Stimulated activated CD4-positive, alpha-beta T cell treated with anti-CD3 and anti-CD28 coated beads, TNF-alpha, amount 100 ng/mL, for 1 hour (primary cell): ENCODE measurements at places on chromosomes 2 and 18.

GRCh38 chr2:233473878-233474277 lies 92.7 kb downstream of the USP40 start:
- no peak for DNase-seq

DNA sequence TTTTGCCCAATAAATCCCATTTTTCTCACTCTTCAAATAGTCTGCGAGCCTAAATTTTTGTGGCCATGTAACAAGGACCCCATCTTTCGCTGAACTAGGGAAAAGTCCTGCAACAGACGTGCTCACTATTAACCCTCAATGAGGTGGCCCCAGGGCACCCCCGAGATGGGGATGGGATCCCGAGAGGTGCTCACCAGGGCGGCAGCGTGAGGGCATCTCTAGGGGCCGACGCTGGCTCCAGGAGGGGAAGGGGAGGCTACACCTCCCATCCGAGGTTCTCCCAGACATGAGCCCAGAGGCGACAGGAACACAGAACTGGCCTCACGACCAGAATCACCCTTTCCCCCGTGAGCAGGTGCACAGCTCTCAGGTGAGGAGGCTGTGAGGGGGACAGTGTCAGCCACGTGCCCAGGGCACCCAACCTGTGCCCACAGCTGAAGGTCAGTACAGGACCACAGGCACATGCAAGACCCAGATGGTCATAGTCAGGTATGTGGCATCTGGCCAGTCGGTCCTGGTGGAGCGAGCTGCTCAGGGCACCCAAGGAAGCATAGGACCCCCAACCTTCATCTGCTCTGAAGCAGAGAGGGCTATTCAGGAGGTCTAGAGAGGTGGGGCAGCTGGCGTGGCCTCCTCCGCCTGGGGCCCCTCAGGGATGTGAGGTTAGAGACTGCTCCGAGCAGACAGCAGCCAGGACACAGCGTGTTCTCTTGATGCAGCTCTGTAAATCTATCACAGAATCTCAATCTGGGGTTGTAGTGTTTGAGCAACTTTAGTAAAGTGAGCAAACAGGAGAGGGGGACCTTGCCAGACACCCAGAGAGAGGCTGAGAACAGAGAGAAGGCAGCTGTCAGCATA lies 62.8 kb downstream of the PXDN start:
- DNase-seq = no peak

- DNase-seq = no peak
Measured at GRCh38 chr2:120344214-120344975, 1.5 kb upstream of the INHBB start.

DNA sequence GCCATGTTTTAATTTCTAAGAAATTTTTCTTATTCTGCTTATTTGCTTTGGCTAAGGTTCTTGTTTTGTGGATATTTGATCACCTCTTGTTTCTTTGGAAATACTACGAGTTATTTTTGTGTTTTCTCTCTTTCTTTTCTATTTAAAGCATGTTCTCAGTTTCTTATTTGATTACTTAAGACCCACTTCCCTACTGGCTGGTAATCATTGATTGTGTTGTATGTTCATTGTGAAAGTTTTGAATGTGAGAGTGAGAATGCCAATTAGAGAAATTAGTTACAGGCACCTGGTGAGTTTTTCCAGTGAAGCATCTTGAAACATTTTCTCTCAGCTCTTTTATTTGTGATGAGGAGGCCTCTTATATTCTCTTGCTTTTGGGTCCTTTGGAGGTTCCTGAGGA lies 226.7 kb upstream of the MC4R start:
- no peak for DNase-seq

DNA sequence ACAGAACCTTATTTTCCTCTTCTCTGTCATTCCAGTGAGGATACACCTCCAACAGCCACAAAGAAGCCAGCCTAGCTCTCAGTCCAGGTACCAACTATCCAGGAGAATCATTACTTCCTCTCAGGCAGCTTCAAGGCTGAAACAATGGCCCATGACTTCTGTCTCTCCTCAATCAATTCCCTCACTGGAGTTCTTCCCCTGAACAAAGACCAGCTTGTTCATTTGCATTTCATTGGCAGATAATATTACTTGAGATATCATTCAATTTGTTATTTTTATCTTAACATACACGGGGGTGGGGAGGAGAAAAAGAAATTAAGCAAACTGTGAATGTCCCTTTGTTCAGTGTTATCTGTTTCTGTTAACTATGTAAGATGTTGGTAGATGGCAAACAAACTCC lies 44.0 kb downstream of the CCDC141 start:
- DNase-seq = no peak
